Posterior vena cava (tissue), 2 donors: ENCODE measurements at places on chromosomes 12 and 14. TPM values are rescaled to one million over a fixed set of nuclear protein-coding genes. Genes with fewer than 3 reads are reported as not detected.
A peak's percentile ranks its signal among the peaks of the same experiment; 100 is the strongest.

DNA sequence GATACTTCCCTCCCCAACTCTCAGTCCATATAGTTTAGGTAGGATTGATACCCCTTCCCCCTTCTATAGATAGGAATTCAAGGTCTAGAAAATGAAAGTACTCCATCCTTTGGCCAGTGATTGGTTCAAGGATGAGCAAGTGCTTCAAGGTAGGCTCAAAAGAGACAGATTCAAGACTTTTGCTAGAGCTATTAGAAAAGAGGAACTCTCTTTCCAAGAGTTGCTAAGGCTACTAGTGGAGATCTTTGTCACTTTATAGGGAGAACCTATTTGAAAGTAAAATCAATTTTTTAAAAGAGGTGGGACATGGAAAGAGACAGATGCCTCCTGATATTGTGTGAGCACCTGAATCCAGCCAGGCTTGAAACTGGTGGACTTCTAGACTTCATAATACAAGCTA is 17.5 kb downstream of the POLE2 start:
- no peak for DNase-seq

DNA sequence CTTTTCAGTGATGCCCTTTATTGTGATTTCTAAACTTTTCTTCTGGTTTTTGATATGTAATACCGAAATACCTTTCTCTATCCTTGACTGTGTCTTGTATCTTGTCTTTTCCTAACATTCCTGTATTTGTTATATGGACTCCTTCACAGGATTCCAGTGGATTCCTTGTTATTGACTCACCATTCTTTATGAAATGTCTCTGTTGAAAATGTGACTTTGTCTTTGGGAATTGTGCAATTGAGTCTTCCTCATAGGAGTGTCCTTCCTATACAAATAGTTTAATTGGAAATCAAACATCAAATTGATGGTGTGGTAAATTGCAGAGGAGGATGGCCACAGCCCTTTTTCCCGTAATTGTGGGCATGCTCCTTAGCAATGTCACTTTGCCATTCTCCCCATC is 296.6 kb upstream of the KITLG start:
- no peak for DNase-seq

- peak; percentile 60 for DNase-seq
Measured at GRCh38 chr14:100534528-100535286, 52.5 kb downstream of the BEGAIN start.

GRCh38 chr12:104048811-104049210 is 1.2 kb downstream of the GLT8D2 start:
- no peak for DNase-seq

The AQP2 gene
- total RNA-seq = 0.33 TPM

The KRT71 gene
- total RNA-seq = not detected

The INHBC gene
- total RNA-seq = not detected

The MYH6 gene
- total RNA-seq = 1.3 TPM

The IAPP gene
- total RNA-seq = not detected

The DBX2 gene
- 0.93 TPM for total RNA-seq
